ENCODE measurements at places on chromosomes 1 and 21. TPM values are rescaled to one million over a fixed set of nuclear protein-coding genes. Genes with fewer than 3 reads are reported as not detected.

DNA sequence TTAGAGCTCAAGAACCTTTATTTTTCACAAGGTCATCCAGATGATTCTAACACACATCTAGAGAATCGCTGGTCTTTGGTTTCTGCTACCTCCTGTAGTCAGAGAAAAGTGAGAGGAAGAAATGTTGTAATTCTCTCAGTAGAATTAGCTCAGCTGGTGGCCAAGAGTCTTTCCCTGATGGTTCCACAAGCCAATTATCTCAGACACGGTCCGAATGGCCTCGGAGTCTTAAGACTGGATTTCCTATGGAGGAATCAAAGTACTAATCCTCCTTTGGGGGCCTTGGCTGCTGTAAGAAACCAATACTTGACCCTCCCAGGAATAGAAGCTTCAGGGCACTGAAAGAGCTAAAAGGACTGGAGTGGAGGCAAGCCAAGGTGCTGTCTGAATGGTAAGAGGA is 1.8 kb downstream of the TMEM81 start:
- DNase-seq: no peak

OR2G2 gene
- total RNA-seq: not detected

DNA sequence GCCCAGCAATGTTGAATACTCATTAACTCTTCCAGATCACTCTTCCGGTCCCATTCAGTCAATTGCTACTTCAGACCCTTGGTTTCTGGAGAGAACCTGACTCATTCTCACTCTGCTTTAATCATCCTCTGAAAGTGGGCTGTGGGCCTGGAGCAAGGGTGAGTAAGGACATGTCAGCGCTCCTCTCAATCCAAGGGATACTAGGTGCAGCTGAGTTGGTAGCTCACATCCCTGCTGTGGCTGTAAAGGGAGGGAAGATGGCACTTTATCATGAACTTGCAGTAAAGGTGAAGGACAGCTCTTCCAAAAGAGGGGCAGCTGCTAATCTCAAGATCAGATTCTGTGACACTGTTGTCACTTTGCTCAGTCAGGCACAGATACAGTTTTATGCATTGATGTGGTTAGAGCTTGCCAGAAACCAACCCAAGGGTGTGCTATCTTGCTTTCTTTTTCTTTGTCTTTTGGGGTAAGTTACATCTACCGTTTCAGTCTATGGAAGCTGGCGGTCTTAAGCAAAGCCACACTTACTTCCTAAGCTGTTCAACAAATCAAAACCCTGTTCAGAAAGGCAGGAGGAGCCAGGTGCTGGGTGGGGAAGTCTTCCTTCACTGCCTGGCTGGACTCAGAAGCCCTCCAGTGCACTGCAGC is 26.5 kb upstream of the NTPCR start:
- no peak for DNase-seq

DNA sequence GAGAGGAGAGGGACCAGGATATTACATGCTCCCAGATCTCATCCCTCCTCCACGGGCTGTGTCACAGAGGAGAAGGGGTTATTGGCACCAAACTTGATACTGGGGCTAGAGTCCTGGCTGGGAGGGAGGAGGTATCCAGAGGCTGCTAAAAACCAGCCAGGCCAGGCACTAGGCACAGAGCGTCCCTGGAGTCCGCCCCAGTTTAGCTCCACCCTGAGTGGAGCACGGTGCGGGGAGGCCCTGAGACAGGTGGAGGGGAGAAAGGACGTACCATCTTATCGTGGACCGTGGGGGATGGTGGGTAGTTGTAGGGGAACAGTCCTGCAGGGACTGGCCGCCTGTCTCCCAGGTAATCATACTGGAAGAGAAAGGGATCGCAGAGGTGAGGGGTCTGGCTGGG is 42.7 kb upstream of the GOLT1A start:
- DNase-seq: no peak

DNA sequence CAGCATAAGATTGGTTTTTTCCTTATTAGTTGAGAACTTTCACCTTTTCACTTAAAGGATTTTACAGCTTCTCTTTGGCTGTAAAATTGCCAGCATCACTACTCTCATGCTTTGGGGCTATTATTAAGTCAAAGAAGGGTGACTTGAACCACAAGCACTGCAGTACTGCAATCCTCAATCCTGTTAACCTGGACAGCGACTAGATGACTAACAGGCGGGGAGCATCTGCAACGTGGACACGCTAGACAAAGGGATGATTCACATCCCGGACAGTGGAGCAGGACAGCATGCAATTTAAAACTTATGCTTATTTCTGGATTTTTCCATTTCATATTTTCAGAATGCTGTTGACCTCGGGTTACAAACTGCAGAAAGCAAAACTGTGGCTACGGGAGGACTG is 8.1 kb downstream of the ARV1 start:
- no peak for DNase-seq

TNFAIP8L2 gene
- 2.5 TPM for total RNA-seq

DNA sequence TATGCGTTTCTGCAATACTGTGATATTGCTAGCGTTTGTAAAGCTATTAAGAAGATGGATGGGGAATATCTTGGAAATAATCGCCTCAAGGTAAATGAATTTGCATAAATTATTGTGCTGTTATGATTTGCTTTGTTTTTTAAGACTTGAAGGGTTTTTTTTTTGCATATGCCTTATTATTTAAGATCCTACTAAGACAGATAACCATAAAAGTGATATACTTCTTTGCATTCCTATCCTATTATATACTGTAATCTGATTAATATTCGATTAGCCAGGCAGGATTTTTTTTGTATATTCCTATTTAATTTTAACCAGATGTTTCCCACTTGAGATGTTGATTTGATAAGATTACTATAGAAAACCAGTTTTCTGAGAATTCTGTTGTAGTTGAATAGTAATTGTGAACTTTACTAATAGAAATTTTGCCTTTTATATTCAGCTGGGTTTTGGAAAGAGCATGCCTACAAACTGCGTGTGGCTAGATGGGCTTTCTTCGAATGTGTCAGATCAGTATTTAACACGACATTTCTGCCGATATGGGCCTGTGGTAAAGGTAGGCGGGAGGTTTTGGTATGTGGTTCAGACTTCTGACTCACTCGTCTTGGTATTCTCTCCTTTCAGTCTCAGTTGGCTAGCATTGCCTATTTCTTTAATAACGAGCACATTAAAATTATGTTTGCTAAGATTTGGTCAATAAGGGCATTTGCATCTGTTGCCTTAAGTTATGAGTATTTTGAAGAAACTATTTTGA is 56.8 kb downstream of the ZBTB17 start:
- no peak for DNase-seq

SYT14 gene
- 0.41 TPM for total RNA-seq

RGSL1 gene
- total RNA-seq: not detected

- no peak for DNase-seq
These were observed 23.3 kb downstream of the PIP5K1A start for GRCh38 chr1:151221616-151222015.

FMOD gene
- total RNA-seq: 26.6 TPM
